ENCODE measurements at places on chromosomes 5 and 9. TPM values are rescaled to one million over a fixed set of nuclear protein-coding genes. Genes with fewer than 3 reads are reported as not detected.

The LRRC26 gene
- total RNA-seq = not detected

The AGPAT2 gene
- 34.8 TPM for total RNA-seq

DNA sequence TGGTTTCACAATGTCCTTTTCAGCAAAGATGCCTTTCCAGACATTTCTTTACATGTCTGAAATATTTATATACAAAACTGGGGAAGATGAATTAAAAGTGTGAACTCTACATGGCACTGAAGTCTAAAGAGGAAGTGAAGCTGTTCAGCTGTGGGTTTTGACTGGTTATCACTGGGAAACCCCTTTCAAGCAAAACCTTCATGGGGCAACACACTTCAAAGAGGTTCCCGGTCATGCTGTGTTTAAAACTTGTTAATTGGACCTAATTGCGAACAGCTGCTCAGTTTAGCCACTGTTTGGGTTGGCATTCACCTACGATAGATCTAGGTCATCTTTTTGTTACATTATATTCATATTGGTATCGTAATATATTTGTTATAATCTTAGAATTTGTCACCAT is 20.0 kb upstream of the GDNF start:
- ATAC-seq = no peak

DNA sequence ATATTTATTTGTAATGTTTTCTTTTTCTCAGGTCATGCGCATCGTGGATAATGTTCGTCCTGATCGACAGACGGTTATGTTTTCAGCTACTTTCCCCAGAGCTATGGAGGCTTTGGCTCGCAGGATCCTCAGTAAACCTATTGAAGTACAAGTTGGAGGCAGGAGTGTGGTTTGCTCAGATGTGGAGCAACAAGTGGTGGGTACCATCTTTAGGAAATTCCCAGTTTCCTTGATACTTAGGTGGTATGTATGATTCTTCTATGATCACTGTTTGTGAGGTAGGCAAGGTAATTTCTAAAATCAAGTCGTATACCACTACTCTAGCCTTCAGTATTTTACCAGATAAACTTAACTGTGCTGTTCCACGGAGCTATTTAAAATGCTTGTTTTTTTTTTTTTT is 36.2 kb downstream of the DDX46 start:
- ATAC-seq = no peak

- no peak for ATAC-seq
Observed at GRCh38 chr9:129012343-129012742, 15.8 kb downstream of the SH3GLB2 start.

The DNAH5 gene
- total RNA-seq = 1.4 TPM

GRCh38 chr5:32584646-32585045 is 711 bp upstream of the SUB1 start:
- no peak for ATAC-seq

The HAND1 gene
- not detected for total RNA-seq

The PCDHGB4 gene
- total RNA-seq = 5.4 TPM

GRCh38 chr5:91417219-91417618 is 34.1 kb upstream of the ARRDC3 start:
- ATAC-seq = no peak

DNA sequence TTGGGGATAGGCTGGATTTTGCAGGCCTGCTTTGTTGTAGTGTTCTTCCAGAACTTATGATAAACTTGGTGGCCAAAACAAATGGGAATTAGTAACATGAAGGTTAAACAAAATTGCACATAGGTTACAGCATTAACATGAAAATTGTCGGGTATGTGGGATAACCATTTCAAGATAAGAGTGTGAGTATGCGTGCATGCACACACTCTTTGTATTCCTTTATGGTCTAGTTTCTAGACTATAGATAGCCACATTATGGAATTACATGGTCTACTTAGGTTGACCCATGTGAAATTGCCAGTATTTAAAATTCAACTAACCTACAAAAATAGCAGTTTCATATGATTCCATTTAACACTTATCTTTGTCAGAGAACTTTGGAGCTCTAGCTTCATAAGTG is 1.4 kb downstream of the HMGCR start:
- ATAC-seq = no peak

GRCh38 chr5:32110111-32110696 is 63.9 kb downstream of the GOLPH3 start:
- ATAC-seq = no peak

DNA sequence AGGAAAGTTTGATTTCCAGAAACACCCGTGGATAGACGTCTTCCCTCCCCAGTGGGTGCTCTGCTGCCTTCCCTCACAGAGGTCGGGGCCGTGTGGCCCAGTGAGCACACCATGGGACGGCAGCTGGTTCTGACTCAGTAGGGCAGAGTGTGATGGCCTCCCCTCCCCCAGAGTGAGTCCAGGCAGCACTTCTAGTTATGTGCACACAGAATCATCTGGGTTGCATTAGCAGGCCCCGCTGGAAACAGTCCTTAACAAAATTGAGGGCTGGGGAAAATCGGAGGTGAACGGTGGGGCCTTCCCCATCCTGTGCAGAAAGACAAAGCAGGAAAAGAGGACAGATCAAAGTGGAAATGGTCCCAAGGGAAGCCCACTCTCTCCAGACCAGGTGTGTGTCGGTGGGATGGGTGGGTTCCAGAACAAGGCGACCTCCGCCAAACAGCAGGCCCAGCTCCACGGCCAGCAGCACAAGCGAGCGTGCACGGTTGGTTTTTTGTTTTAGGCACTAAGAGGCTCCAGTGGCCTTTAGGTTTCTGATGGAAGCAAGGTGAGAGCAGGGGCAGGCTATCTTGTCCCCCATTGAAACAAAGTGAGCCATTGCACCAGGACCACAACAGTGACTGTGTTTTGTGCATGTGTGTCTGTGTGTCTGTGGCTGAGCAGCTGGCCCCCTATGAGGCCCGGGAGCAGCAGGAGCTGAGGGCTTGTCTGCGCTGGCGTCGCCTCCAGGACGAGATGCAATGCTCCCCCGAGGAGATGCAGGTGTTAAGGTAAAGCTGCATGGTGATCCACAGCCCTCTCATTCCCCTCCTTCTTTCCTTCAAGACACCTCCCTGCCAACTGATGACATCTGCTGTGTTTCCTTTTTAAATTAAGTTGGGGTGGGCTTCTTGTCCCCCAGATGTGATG is 201.5 kb downstream of the AOPEP start:
- ATAC-seq = no peak

Measured in gastroesophageal sphincter (tissue), 4 donors.